ENCODE measurements at places on chromosomes 11 and 22.

DNA sequence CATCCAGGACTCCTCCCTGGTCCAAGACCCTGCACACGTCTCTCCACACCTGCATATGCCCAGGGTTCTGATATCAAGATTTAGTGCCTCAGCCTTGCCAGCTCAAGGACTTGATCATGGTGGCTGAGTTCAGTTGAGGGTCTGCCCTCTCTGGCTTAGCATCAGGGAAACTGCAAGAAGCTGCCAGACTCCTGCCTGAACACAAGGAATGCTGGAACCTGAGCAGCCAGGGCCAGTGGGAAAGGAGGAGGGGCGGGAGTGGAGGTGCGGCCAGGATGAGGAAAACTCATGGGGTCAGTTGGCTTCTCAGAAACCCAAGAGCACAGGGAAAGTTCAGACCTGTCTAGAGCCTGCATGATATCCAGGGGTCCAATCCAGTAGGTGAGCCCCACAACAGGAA is 546.1 kb downstream of the BUD13 start:
- no peak for DNase-seq

GRCh38 chr11:100734743-100735527 is 47.8 kb downstream of the ARHGAP42 start:
- DNase-seq: no peak

GRCh38 chr11:35030716-35031213 is 108.2 kb upstream of the CD44 start:
- DNase-seq: no peak

- DNase-seq: no peak
These were observed 9.2 kb upstream of the CCDC188 start for GRCh38 chr22:20160041-20160440.

Measured in activated T-cell treated with anti-CD3 and anti-CD28 coated beads, Interleukin-2, amount 50 U/mL, for 24 hours (primary cell).